ENCODE measurements at places on chromosomes 7 and 10.

DNA sequence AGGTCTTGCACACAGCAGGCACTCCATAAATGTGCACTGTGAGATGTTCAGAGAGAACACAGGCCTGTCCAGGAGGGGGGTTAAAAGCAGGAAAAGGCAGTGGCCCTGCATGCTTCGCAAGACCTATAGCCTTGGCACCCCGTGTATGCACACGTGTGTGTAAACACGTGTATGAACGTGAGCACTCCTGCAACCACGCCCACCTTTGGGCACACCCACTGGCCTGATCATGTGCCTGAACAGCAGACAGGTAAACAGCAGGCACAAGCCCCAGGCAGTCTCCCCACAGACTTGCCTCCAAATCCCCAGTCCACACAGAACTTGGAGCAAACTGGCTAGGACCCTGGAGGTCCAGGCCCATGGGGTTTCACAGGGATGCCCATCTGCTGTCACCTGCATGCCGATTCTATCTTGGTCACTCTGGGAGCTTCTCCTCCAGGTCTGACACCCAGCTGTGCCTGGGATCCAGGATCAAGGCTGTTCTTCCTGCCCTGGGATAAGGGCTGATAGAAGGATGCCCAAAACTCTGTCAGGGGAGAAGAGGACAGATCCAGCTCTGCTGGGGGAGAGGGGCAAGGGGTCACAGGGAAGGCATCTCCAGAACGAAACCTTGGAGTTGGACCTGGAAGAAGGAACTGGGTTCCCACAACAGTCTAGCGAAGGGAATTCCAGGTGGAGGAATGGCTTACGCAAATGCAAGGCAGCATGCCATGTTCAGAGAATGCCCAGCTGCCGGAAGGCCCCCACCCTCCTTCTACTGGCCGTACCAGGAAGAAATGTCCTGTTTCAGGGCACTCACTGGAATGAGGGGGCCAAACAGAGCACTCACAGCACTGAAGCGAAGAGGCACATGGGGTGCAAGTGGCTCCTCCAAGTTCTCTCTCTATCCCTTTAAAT lies 14.3 kb upstream of the ZMIZ1 start:
- DNase-seq: no peak

- DNase-seq: no peak
Measured at GRCh38 chr7:142626420-142627035, 122.7 kb upstream of the PRSS1 start.

DNA sequence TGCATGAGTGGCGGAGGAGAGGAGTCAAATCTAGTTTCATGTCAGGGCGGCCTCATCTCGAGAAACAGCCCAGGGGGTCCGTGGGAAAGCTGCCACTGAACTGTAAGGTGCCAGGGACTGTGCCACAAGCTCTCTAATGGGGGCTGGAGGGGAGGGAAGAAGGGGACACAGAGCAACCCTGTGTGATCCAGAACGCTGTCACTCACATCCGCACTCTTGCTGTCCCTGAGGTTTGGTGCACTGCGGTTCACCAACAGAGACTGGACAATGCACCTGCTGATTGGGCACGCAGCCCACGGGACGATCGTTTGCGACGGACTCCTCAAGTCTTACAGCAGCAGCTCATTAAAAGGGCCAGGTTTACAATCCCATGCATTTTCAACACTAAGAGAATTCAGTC lies 47.7 kb downstream of the AMZ1 start:
- DNase-seq: no peak

DNA sequence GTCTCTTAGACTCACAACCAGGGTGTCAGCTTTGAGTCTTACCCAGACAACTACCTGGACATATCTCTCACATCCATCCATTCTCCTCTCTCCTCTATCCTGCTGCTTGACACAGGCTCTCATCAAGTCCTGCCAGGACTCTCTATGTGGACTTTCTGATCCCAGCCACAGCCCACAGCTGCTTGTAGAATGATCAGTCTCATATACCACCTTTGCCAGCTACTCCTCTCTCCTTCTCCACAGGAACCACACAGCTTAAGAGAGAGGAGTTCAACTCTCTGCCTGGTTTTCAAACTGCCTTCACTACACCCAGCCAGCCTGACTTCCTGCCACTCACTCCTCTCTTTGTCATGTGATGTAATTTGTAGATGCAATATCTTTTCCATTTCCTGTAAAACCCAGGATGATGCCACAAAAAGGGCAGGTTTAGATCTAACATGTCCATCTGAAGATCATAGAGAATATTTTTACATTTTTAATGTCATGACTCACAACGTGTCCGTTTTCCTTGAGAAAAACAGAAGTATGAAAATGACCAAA lies 154.0 kb downstream of the RAB11FIP2 start:
- no peak for DNase-seq

DNA sequence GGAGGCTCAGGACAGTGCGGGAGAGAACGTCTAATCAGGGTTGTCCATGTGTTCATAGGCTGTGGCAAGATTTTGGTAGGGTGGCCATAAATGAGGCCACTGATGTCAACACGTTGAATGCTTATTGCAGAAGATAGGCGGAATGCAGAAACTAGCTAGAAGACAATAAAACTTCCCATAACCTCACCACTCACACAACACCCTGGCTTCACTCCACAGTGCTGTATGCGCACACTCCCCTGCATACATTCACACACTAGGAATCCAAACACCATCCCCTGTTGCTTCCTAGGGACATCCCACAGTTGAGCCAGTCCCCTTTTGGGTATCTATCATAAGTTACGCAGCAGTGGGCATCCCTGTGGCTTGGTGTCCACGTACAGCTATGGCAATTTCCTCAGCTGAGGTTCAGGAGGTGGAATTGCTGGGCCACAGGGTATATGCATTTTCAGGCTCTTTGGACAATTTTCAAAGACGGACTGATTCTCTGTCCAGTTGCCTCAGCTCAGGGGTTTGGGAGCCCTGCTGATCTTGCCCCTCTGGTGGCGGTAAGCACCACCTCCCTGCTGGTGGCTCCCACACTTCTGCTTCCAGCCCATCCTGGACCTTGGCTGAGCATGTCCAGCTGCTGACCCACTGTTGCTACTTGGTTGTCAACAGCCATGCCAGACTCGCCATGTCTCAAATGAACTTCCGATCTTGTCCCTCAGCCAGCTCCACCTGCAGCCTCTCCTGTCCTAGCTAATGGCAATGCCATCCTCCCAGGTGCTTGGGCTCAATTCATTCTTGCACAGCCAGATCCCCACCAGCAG lies 36.4 kb downstream of the CDH23 start:
- no peak for DNase-seq

GRCh38 chr7:105787793-105788192 lies 88.6 kb downstream of the ATXN7L1 start:
- DNase-seq: no peak

DNA sequence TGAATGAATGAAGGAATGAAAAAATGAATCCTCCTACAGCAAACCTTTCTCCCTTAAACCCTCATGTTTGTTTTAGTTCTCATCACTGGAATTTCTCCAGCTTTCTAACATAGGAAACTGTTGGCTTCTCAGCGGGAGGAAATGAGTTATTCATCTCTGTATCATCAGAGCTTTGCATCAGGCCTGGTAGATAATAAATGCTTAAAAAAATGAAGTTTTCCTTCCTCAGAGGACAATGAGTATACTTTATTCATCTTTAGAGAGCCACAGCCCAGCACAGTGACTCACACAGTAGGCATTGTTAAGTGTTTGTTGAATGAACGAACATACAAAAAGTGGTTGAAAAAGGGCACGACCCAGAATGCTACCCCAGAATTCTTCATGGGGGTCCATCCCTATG lies 62.6 kb downstream of the COL13A1 start:
- no peak for DNase-seq

GRCh38 chr10:62866451-62866850 lies 50.3 kb upstream of the EGR2 start:
- DNase-seq: no peak

GRCh38 chr10:112907893-112908292 lies 42.2 kb upstream of the TCF7L2 start:
- DNase-seq: no peak

GRCh38 chr7:4416396-4417056 lies 265.6 kb upstream of the FOXK1 start:
- no peak for DNase-seq

GRCh38 chr7:121282129-121282528 lies 46.7 kb upstream of the WNT16 start:
- DNase-seq: no peak

DNA sequence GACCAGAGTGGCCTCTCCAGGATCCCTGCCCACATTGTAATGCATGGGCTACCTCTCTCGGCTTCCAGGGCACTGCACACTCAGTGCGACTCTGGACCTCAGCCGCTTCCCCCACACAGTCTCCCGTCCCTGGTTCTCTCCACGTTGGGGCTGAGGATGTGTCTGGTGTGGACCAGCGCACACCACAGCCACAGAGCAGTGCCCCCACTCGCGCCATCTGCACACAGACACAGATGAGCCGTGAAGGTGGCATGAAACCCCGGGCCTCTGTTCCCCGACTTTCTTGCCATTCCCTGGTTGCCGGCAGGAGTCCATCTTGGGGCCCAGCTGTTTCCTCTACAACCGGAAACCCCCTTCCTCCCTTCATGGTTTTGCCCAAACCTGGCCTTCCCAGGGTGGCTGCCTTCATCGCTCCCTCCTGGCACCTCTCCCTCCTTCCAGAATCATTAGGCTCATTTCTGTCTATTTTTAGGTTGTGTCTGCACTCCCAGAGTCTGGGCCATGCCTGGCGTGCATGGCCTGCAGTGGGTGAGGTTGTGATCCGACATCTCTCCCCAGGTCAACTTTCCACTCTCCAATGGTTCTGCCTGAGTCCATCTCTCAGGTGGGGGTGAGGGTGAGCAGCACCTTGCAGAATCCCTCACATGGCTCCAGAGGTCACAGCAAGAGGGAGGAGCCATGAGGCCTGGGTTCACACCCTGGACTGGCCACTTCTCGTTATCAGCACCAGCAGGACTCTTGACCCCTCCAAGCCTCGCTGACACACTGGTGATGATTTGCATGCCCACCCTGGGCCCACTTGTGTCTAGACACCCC lies 10.1 kb downstream of the RASGEF1A start:
- DNase-seq: no peak

DNA sequence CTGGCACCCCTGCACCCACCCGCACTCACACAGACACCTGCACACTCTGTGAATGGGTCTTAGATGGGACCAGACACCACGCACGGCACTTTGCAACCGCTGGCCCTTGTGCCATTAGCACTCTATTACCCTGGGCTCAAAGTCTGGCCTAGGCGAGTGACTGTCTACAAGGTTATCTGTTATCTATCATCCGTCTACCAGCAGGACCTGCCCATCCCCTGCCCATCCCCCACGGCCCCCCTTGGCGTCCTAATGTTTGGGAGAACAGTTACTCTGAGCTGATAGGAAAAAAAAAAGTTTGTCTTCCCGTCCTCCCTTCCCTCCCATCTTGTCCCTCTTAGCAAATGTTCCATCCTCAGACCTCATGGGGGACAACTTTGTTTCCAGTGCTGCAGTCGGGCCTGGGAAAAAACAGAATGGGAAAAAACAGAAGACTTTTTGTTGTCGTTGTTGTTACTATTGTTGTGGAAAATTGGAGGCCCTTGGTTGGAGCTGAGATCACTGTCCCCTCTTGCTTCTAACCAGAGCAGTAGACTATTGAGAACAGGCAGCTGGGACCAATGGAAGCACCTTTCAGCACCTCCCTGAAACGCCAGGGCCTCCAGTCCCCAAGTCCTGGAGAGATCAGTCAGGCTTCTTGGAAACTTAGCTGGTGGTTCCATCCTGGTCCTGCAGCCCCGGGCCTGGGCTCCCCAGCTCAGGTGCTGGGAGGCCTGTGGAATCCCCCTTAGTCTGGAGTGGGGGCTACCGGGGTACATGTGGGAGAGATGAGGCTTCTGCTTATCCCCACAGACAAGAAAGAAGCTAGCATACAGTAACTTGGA lies 12.2 kb downstream of the UNCX start:
- no peak for DNase-seq

DNA sequence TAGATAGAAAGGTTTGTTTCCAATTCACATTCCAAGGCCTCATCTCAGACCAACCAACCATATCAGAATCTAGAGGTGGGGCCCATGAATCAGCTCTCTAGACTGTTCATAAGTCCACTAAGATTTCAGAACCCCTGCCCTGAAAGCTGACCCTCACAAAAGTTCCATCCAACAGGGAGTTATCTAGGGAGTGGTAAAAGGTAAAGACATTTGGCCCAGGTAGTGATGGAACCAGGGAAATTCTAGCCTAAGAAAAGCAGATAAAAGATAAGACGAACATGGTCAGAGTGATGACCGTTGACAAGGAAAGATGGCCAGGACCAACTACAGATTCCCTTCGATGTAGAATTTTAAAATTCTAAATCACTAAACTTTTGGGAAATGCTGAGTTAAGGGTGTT lies 198.0 kb upstream of the NEBL start:
- DNase-seq: no peak

GRCh38 chr7:116806046-116806944 lies 56.1 kb upstream of the CAPZA2 start:
- no peak for DNase-seq

- DNase-seq: no peak
Measured at GRCh38 chr7:54946764-54947163, 72.1 kb upstream of the EGFR start.

- no peak for DNase-seq
Measured at GRCh38 chr10:78378192-78378591, 344.5 kb downstream of the RPS24 start.

DNA sequence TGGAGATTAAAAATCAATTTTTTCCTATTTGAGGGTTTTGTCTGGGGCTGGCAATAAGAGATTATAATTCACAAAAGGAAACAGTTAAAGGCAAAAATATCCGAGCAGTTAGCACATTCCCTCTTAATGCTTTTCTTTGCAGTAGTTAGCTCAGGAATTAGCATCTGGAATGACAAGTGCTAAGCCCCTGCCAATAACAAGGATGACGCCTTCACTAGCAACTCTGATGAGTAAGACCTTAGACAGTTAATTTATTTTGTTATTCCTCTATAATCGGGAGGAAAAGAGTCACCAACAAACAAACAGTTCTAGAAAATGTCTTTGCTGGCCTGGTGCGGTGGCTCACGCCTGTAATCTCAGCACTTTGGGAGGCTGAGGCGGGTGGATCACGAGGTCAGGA lies 151.3 kb downstream of the TRIL start:
- DNase-seq: no peak

DNA sequence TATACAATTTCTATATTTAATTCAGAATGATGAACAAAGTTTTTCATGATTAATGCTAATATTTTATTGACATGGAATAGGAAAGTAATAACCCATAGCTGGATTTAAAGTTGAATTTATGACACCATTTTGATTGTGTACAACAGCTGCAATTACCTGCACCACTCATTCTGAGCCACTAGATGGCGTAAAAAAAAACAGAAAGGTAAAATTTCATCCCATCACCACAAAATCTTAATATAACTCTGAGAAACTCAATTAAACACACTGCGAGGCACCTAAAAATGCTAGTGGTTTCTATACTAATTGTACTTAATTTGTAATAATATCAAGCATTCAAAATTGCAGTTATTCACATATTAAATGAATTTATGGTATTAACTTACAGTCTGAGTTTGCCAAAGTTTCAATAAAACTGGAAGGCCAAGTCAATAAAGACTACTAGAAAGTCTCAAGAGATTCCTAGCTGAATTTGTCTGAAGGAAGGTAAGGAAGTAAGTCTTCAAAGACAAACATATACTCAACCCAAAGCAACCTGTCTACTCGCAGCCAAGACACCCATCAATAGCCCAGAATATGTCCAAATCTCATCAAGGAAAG lies 182.5 kb downstream of the SKAP2 start:
- no peak for DNase-seq

Data from SIG-M5 (cell line).